ENCODE measurements at places on chromosomes 1 and 21.

- DNase-seq, result no peak
These were observed 71.6 kb upstream of the CNIH3 start for GRCh38 chr1:224544346-224545110.

DNA sequence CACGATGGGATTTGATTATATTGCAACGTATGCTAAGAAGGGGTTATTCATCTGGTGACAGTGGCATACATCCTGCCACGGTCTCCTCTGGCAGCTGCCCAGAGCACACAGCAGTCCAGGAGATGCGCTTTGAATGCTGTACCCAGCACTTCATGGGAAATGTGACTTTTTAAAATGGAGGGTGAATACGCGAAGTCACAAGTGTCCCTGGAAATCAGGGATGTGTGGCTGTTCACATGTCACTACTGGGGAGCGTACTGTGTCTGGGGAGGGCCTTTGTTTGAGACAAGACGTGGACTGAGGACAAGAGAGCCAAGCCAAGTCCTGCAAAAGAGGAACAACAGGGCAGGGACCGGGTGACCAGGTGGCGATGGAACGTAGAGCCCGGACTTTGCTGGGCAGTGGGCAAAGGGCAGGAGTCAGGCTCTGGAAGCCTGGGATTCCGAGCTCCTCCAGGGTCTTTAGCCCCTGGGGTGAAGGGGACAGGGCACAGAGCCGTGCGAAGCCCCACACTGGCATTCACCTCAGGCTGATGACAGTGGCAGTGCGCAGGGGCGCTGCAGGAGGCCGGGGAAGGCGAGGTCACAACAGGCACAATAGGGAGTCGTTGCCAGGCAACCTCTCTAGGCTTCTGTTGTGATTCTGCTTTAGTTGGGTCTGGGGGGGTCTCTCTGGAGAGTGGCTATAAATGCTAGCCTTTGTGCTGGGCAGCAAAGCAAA is 11.4 kb upstream of the ZBTB21 start:
- DNase-seq, result no peak

GRCh38 chr1:172630868-172631267 is 28.0 kb upstream of the FASLG start:
- DNase-seq, result no peak

GRCh38 chr1:74613894-74614293 is 59.7 kb downstream of the ERICH3 start:
- DNase-seq, result no peak

GRCh38 chr21:25467896-25468295 is 139.4 kb downstream of the MRPL39 start:
- DNase-seq, result no peak

- no peak for DNase-seq
These were observed 37.8 kb upstream of the BMP8A start for GRCh38 chr1:39453603-39454002.

GRCh38 chr1:24621121-24621520 is 22.0 kb upstream of the SRRM1 start:
- no peak for DNase-seq

- no peak for DNase-seq
These were observed 20.5 kb downstream of the RNF220 start for GRCh38 chr1:44425341-44426082.

DNA sequence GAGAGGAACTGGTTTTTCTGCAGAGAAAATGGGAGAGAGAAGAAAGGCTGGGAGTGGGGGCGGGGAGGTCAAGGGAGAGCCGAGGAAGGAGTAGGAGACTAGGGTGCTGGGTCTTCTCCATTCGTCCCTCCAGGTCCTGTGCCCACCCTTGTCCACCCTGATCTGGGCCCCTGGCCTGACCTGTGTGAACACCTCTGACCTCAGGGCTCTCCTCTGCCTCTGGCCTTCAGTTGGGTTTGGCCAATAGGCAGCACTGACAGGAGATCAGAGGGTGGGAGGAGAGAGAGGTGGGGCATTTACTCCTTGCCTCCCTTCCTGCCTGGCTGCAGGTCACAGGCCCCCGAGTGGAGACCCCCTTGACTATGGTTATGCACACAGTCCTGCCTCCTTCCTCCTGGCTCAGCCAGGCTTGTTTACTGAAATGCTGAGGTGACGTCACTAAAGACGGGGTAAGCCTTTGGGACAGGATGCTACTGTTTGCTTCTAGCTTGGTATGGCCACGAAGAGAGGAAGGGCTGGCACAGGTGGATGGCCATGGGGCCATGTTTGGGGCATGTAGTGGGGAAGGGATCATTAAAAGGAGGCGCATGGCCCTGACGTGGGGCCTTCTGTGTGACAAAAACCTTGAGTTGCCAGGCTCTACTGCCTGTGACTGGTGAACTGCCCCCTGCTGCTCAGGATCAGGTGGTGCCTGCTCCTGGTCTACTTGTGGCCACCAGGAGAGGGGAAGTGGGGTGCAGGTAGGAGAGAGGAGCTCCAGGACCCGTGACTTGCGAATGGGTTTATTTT is 248.7 kb upstream of the CSF3R start:
- no peak for DNase-seq

- DNase-seq, result no peak
These were observed 21.2 kb upstream of the TSPAN1 start for GRCh38 chr1:46153732-46154131.

DNA sequence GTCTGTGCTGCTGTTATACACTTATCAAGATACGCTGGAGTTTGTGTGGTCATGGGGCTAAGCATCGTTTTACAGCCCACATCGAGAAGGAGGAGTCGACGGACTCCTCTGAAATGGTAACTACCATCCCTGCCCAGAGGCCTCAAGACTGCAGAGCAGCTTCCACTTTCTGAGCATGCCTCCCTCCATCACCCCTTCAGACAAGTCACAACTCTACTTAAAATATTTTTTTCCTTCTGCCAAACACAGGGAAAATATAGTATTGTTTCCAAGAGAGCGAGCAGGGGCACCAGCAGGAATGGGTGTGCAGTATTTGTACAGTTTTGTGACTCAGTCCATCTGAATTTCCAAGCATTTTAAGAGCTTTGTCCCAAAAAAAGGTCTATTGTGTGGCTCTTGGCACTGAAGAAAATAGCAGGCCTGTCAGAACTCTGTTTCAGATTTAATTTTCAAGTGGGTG is 14.1 kb downstream of the EVA1C start:
- no peak for DNase-seq

DNA sequence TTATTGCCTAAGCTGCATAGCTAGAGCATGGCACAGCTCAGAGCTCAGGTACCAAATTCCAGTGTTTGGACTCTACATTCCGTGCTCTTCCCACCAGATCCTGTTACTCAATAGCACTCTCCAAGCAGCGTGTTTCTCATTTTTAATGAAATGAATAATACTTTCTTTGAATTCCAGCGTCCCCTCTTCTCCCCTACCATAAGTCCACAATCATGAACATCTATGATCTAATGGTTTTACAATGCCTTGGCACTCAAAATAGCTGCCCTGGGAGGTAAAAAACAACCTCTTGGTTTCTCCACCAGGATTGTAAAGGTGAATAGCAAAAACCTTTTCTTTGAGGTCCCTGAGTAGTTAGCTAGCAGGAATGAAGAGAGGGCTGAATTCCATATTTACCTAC is 480.0 kb upstream of the PKN2 start:
- DNase-seq, result no peak

DNA sequence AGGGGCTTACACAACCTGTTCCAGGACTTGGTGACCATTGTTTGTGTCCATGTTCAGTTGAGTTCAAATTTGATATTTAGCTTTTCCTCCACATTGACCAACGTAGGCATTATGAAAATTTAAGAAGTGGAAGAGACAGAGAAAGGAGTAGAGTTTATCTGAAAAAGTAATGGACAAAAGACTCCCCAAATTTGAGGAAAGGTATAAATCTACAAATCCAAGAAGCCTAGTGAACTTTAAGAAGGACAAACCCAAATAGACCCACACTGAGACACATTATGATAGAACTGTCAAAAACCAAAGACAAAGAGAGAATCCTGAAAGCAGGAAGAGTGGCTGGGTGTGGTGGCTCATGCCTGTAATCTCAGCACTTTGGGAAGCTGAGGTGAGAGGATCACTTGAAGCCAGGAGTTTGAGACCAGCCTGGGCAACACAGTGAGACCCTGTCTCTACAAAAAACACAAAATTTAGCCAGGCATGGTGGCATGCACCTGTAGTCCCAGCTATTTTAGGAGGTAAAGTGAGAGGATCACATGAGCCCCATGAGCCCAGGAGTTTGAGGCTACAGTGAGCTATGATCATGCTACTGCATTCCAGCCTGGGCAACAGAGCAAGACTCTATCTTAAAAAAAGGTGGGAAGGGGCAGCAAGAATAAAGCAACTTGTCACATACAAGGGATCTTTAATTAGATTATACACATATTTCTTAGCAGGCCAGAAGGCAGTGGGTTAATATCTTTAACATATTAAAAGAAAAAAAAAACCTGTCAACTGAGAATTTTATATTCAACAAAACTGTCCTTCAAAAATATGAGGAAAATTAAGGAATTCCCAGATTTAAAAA is 41.0 kb upstream of the ERO1B start:
- DNase-seq, result no peak

- no peak for DNase-seq
These were observed 100.3 kb upstream of the GRIK3 start for GRCh38 chr1:37134599-37134998.

GRCh38 chr1:27562021-27562420 is 41.9 kb downstream of the AHDC1 start:
- no peak for DNase-seq

DNA sequence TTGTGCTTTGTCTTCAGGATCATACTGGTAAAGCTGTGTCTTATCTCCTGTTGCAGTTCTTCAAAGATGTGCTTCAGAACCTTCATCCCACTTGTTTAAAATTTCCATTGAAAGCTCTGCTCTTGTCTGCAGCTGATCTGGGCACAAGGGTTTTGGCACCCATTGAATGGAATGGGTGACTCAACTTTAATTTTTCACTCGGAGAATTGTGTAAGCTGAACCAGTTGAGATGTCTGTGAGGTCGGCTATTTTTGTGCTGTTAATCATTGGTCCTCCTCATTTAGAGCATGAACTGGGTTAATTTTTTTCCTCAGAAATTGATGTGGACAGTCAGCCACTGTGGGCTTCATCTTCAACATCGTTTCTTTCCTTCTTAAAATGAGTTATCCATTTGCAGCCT is 252.1 kb downstream of the TM2D1 start:
- DNase-seq, result no peak

- no peak for DNase-seq
These were observed 2.5 kb upstream of the TMEM201 start for GRCh38 chr1:9586147-9586766.

DNA sequence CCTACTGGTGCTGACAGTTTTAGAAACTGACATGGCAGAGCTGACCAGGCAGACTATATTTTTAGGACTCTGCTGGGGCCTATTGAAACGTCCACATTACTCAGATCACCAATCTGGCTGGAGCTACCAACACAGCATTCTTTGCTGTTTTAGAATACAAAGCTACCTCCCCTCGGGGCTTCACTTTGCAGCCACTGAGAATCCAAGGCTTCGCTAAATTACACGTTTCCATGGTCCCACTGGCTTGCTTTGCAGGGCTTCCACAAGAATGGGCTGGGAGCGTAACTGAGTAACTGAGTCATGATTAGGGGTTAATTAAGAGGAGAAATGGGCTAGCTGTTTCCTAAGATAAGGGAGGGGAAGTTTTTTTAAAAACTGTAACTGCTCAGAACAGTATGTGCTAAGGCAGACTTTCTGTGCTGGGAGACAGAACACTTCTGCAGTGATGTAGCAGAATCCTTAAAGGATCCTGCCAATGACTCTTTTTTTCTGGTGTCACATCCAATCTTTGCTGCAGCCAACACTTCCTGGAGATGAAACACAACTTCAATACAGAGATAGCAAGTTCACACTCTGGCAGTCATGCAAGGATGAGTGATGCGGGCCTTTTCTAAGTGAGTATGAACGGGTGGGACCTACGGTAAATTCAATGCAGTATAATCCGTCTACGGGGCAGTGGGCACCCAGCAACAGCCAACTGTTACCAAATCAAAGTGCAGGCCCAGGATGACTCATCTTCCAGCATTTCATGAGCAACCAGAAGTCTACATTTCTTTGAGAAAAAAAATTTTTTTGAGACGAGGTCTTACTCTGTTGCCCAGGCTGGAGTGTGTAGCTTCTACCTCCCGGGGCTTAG is 21.5 kb downstream of the NDUFS5 start:
- peak; percentile 15 for DNase-seq

DNA sequence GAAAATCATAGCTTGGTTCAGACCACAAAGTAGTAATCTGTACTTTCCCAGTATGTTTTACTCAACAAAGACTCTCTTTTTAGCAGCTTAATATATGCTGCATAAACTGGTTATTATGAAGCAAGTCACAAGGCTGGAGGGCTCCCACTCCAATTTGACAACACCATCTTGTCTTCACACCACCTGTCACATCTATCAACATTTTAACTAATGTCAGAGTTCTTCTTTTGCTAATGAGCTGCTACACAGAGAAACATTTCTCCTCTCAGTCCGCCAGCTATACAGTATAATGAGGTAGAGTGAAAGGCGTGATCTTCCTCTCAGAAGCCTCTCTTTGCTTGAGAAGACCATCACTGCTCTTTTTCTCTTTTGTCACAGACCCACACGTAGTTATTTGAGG is 230.1 kb downstream of the BARHL2 start:
- DNase-seq, result no peak

GRCh38 chr1:11741919-11742558 is 6.1 kb downstream of the AGTRAP start:
- no peak for DNase-seq
